ENCODE measurements at places on chromosomes 6 and 20.
A peak's percentile ranks its signal among the peaks of the same experiment; 100 is the strongest.

- H3K27me3 ChIP-seq: no peaks in the 10 kb centered on the region
- no peak overlapping the region for H3K4me3 ChIP-seq
- no peak overlapping the region for H3K27ac ChIP-seq
- no peaks in the 10 kb centered on the region for H3K36me3 ChIP-seq
Measured at GRCh38 chr6:37338745-37339255, 15.0 kb upstream of the RNF8 start.

GRCh38 chr6:9225441-9225871 is 790.1 kb upstream of the SLC35B3 start:
- no peak for DNase-seq
- no peak overlapping the region for H3K27ac ChIP-seq
- peaks cover 4% of the 10 kb centered on the region for H3K4me1 ChIP-seq
- no peak overlapping the region for H3K4me3 ChIP-seq
- no peaks in the 10 kb centered on the region for H3K27me3 ChIP-seq

GRCh38 chr20:46899621-46900020 is 5.0 kb downstream of the EYA2 start:
- H3K36me3 ChIP-seq: no peaks in the 10 kb centered on the region
- H3K27ac ChIP-seq: no peak overlapping the region

DNA sequence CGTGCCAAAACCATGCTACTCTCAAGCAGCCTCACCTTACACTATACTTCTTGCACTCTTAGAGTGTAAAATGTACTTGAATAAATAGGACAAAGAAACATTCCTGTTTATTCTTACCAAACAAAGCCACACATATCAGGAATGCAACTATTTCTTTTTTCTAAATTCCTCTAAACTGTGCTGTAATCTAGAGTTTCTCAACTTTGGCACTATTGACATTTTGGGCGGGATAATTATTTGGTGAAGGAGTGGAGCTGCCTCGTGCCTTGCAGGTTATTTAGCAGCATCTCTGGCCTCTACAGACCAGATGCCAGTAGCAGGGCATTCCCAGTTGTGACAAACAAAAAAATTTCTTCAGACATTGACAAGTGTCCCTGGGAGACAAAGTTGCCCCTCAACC is 86.9 kb downstream of the PHACTR1 start:
- no peak overlapping the region for H3K27ac ChIP-seq
- no peak overlapping the region for H3K4me3 ChIP-seq
- no peak for DNase-seq

- no peaks in the 10 kb centered on the region for H3K36me3 ChIP-seq
- DNase-seq: no peak
- peaks cover 10% of the 10 kb centered on the region for H3K4me1 ChIP-seq
- no peak overlapping the region for H3K4me3 ChIP-seq
Measured at GRCh38 chr20:13353261-13353945, 132.3 kb downstream of the ISM1 start.

DNA sequence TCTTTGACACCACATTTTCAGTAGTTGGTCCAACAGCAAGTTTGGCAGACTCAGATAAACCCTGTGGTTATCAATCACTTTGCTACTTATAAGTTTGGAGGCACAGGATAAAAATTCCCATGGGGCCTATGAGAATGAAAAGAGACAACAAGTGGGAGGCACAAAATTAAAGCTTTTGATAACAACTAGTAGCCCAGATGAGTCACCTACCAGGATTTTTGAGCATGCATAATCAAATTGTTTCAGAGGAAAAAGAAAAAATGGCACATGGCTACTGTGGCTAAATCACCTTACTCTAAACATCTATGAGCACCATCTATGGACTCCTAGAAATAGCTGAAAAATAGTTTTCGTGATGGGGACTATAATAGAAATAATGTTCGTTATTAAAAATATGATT is 40.8 kb upstream of the BMP5 start:
- H3K27ac ChIP-seq: no peak overlapping the region
- no peaks in the 10 kb centered on the region for H3K27me3 ChIP-seq
- H3K4me1 ChIP-seq: no peaks in the 10 kb centered on the region
- H3K36me3 ChIP-seq: no peaks in the 10 kb centered on the region
- no peak overlapping the region for H3K4me3 ChIP-seq
- no peak for DNase-seq

GRCh38 chr6:30212865-30213666 is at the start of gene TRIM26:
Gene TRIM26 (minus strand): TSS chr6:30213406. CDS start chr6:30199103, 14,303 bp downstream.
- DNase-seq: peak; percentile 99
- peak within 1 kb of the TSS; percentile 94 for H3K4me3 ChIP-seq
- H3K27ac ChIP-seq: peak within 1 kb of the TSS; percentile 99
- H3K4me1 ChIP-seq: peaks cover 47% of the 10 kb centered on the region
- no peaks in the 10 kb centered on the region for H3K36me3 ChIP-seq

GRCh38 chr6:46243754-46244153 is 73.0 kb upstream of the ENPP5 start:
- H3K27me3 ChIP-seq: no peaks in the 10 kb centered on the region
- DNase-seq: no peak
- H3K27ac ChIP-seq: no peak overlapping the region
- no peak overlapping the region for H3K4me3 ChIP-seq
- no peaks in the 10 kb centered on the region for H3K36me3 ChIP-seq
- no peaks in the 10 kb centered on the region for H3K4me1 ChIP-seq

- H3K36me3 ChIP-seq: no peaks in the 10 kb centered on the region
- no peak overlapping the region for H3K4me3 ChIP-seq
- H3K27me3 ChIP-seq: no peaks in the 10 kb centered on the region
- no peak for DNase-seq
- no peaks in the 10 kb centered on the region for H3K4me1 ChIP-seq
Measured at GRCh38 chr20:62466072-62466760, 9.6 kb downstream of the GATA5 start.

All from vagina (tissue), 2 donors.